ENCODE measurements at places on chromosomes 5 and 9.

- no peak for DNase-seq
Measured at GRCh38 chr5:45795458-45795857, 99.3 kb upstream of the HCN1 start.

DNA sequence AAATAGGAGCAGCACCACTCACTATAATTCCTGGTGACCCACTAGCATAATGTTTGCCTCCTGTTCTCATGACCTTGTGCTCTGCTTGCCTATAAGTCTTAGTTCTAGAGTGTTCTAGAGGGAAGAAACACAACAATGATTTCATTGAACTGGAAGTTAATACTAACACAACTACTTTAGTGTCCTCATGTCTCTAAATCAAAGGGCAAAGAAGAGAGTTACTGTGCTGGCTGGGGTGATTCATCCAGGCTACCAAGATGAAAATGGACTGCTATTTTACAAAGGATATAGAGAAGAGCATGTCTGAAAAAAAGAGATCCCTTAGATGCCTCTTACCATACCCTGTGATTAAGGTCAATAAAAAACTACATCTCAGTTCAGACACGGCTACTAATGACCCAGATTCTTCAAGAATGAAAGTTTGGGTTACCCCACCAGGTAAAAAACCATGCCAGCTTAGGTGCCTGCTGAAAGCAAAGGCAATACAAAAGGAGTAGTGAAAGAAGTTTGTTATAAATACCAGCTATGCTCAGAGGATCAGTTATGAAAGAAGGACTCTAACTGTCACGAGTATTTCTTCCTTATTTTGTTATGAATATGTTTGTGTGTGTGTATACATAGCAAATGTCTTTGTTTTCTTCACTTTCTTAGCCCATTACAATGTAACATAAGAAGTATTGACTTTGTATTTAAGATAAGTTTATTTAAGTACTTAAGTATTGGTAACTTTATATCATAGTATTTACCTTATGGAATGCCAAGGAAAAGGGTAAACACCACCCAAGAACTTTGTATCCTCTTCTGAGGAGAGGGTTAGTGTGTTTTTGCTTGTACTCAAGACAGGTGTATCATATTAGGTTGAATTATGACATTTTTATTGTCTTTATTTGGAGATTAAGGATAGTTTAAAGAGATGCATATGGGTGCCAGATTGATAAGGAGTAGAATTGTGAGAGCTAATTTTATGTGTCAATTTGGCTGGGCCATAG, 314.1 kb upstream of the PTGER4 start:
- DNase-seq: no peak

DNA sequence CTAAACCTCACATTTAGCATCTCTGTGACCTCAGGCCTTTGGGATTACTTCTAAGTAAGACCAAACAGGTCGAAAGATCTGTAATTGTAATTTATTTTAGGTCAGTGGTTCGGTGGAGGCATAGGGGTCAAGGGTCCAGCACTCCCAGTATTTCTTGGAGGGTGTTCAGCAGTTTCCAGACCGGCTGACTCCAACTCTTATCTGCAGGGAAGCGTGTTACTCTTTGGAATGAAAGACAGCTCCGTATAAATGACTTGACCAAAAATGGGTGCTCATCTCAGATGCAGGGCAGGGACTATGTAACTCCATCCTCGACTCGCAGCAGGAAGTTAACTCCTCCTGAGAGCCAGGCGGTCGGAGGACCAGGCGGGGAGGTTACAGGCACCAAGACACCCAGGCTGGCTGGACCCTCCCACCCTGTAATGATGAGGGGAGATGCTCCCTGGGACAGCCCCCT, 620 bp upstream of the VPS13A start:
- DNase-seq: no peak

- no peak for DNase-seq
Measured at GRCh38 chr5:107169867-107170266, 500.9 kb downstream of the EFNA5 start.

GRCh38 chr5:76473661-76474060, 70.6 kb downstream of the IQGAP2 start:
- no peak for DNase-seq

GRCh38 chr9:36765077-36765390, 192.3 kb downstream of the MELK start:
- DNase-seq: no peak

- DNase-seq: peak; percentile 79
Measured at GRCh38 chr9:36470643-36471290, 70.7 kb upstream of the RNF38 start.

GRCh38 chr5:130871346-130872086, 293.5 kb downstream of the HINT1 start:
- peak; percentile 2 for DNase-seq

- DNase-seq: no peak
Measured at GRCh38 chr5:169944922-169945680, 35.2 kb downstream of the INSYN2B start.

- DNase-seq: no peak
Measured at GRCh38 chr9:98955259-98955658, 11.6 kb downstream of the COL15A1 start.

GRCh38 chr5:113632996-113633395, 119.5 kb downstream of the YTHDC2 start:
- DNase-seq: no peak

- DNase-seq: no peak
Measured at GRCh38 chr9:89731262-89732182, 126.7 kb downstream of the GADD45G start.

DNA sequence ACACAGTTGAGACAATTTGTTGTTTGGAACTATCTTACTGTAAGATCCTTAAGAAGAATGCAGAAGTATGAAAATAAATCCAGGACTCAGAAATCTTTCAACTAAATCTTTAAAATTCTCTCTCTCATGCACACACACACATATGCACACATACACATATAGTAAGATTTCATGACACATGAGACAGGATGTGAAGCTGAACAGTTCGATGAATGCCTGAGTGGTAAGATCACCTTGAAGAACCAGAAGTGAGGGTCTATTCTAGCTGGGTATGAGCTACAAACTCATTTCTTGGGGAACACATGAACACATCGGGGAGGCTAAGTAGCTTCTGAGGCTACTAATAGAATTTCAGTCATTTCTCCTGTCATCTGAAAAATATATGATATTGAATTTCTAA, 153.6 kb downstream of the TMC1 start:
- no peak for DNase-seq

- no peak for DNase-seq
Measured at GRCh38 chr9:17905366-17905765, 326.5 kb downstream of the SH3GL2 start.

DNA sequence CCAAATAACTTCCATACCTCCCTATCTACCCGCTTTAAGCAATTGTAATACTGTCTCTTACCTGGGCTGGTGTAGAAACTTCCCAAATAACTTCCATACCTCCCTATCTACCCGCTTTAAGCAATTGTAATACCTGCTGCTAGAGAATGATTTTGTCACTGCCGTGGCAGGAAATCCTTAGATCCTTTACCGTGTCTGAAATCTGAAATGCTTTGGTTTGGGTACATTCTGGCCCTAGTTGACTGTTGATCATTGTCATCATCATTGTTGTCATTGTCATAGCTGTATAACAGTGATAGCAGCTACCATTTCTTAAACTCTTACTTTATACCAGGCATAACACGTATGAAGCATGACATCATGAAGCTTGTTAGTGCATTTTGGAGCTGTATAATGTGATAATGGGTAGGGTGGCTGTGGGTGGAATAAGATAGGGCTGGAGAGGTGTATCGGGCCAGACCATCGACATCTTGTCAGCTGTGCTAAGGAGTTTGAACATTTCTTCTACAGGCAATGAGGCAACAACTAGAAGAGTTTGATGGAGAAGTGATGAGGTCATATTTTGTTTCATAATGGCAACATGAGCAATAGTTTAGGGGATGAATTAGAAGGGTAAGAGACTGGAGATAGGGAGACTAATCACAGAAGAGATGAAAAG, 15.7 kb downstream of the PIP5K1B start:
- no peak for DNase-seq

GRCh38 chr5:93006915-93007314, 574.1 kb downstream of the NR2F1-AS1 start:
- DNase-seq: no peak

GRCh38 chr9:96376891-96377874, 6.3 kb downstream of the SLC35D2 start:
- no peak for DNase-seq

- no peak for DNase-seq
Measured at GRCh38 chr5:73122875-73123810, 2.8 kb downstream of the TMEM171 start.

GRCh38 chr5:119945691-119946090, 316.3 kb downstream of the FAM170A start:
- no peak for DNase-seq

- DNase-seq: no peak
Measured at GRCh38 chr5:63029891-63030290, 451.3 kb downstream of the LRRC70 start.

- no peak for DNase-seq
Measured at GRCh38 chr9:84266087-84266561, 74.4 kb downstream of the SLC28A3 start.

DNA sequence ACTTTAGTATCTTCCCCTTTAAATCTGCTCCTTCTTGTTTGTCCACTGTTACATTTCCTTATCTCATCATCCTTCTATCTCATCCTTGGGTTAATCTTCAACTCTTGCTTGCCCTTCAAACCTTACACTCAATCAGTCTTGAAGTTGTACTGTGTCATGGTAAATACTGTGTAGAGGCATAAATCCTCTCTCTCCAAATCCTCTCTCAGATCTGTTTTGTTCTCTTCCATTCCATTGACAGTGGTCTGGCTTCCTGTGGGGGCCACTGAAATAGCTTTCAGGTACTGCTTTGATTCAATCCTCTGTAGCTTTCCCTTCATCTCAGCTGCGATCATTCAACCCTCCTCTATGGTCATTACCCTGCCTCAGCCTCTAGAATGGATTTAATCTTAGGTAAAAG, 104.0 kb downstream of the PLCXD3 start:
- DNase-seq: no peak

DNA sequence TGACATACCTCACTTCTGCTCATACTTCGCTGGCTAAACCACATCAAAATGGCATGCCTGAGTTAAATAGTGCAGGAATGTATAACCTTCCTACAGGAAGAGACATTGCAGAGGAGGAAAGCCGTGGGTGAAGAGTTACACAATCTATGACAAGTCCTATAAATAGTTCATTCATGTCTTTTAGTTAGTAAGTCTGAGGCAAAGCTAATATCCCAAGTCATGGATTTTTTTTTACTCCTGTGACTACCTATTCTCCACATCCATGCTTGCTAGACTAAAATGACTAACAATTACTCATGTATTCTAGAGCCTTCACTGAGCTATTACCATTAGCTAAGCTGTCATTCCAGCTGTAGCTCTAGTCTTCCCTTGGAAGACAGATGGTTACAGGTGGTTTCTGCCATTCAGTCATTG, 391.3 kb downstream of the NR2F1-AS1 start:
- DNase-seq: no peak

DNA sequence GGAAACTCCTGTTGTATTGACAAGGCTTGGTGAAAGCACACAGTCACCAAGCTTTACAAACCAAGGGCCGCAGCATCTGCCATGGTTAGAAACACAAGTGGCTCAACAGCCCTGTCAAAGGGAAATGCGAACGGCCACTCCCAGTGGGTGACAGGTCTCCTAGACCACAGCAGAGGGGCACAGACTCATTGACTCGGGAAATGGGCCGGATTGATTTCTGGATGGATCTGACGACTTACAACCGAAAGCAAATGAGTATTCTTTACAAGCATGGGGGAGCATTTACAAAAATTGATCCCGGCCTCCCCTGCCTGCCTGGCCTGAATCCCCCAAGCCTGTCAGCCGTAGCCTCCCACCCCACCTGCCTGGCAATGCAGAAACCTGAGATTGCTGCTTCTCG, 48.2 kb downstream of the ADAMTS2 start:
- no peak for DNase-seq

DNA sequence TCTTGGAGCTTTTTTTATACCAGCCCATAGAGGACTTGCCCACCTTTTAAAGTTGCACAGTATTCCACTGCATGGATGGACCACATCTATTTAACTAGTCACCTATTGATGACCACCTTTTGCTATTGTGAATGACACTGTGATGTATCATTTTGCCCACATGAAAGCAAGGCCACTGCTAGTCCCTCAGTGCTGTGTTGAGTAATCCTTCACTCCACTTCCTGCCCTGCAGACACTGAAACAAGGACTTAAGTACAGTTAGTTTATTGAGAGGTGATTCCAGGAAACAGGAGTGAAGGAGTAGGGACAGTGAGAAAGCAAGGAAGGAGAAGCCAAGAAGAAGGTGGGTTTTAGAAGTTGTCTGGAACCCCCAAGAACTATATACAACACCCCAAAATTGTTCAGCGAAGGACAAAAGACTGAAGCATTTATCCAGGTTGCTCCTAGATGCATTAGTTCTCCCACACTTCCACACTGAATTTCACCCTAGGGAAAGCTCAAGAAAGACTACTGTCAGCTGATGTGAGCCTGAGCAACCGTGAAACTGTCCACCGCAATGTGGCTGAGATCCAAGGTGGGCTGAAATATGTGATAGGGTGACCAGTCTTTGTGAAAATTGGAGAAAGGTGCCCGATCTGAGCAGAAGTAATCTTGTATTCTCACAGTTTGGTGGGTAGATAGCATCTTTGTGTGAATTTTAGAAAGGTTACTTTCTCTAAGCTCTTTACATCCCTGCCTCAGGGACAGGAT, 45.2 kb upstream of the ANKRD31 start:
- no peak for DNase-seq

DNA sequence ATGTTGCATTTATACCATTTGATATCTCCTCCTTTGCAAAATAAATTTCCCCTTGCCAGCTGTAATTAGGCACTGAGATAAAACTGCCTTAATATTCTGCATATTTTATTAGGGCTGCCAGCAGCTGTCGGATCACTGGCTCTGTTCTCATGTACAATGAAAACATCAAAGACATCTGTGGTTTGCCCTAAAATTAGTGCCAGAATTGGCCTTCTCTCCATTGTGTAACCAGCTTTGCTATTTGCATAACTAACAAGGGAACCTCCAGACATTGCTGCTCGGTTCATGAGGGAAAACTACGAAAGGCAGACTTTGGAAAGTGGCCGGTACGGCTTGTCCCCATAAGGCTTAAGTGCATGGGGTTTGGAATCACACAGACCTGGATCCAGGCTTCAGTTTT, 45.5 kb upstream of the KIF2A start:
- no peak for DNase-seq

DNA sequence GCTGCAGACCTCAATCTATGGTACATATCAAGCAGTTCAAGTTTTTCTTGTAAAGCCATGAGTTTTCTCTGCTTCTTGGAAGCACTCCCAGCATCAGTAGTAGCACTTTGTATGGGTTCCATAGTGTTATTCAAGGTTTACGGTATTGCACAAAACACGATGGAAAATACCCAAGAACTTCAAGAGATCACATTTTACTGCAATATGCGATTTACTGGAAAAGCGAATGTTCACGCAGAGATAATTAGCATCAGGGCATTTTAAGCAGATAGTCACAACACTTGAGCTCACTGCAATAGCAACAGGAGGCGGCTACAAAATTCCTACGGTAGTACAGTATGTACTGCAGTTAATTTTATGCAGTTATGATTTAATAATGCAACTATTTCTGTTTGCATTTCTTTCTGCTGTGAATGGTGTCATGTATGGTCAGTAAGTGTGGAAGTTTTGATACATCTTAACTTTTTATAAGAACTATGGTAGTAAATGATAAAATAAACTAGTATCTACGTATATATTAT, 200.8 kb downstream of the SMARCA2 start:
- DNase-seq: no peak

GRCh38 chr5:153641183-153641688, 150.8 kb downstream of the GRIA1 start:
- no peak for DNase-seq

Data from GM12864 (cell line).